ENCODE measurements at places on chromosomes 3 and 15.

- peak; percentile 80 for DNase-seq
Measured at GRCh38 chr3:104596551-104596950, 770.2 kb upstream of the ALCAM start.

- no peak for DNase-seq
Measured at GRCh38 chr3:40925231-40925630, 274.1 kb upstream of the CTNNB1 start.

DNA sequence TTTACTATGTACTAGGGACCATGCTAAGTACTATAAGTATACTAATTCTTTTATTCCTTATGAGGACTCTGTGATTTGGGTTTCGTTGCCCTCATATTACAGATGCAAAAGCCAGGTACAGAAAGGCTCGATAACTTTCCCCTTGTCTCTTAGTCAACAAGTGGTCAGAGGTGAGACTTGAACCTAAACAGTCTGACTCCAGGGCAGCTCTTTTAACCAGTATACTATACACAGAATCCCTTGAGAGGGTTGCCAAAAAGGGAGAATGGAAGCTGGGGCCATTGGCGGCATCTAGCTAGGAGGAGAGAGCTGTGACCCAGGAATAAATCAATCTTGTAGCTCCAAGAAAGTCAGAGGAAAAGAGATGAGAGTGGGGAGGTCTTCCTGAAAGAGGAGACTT, 92.4 kb downstream of the TOP2B start:
- no peak for DNase-seq

- DNase-seq, result no peak
Measured at GRCh38 chr3:188367678-188368077, 213.7 kb downstream of the LPP start.

DNA sequence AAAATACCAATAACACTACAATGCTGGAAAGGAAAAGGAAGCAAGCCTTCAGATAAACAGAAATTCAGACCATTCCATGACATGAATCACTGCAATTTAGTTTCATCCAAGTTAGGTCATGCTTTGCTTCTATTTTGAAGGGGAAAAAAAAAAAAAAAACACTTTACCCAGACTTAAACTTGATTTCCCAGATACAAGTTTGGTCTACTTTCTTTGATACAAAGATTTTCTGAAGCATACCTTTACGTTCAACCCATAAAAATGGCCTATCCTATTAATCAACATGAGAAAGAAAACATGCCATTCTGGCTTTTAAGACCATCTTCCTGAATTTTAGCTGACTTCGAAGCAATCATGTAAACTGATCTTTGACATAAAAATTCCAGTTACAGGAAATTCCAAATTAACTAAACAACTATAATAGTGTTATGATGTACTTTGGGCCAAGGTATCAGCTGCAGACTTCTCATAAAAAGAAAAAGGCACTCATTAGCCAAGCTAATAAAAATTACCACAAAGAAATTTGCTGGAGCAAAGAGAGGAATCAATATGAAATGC, 12.6 kb downstream of the OSBPL10 start:
- DNase-seq, result peak; percentile 57

GRCh38 chr15:58070801-58071418, 5.4 kb upstream of the ALDH1A2 start:
- peak; percentile 68 for DNase-seq

GRCh38 chr15:66454143-66454542, 43.4 kb downstream of the SNAPC5 start:
- DNase-seq, result no peak

DNA sequence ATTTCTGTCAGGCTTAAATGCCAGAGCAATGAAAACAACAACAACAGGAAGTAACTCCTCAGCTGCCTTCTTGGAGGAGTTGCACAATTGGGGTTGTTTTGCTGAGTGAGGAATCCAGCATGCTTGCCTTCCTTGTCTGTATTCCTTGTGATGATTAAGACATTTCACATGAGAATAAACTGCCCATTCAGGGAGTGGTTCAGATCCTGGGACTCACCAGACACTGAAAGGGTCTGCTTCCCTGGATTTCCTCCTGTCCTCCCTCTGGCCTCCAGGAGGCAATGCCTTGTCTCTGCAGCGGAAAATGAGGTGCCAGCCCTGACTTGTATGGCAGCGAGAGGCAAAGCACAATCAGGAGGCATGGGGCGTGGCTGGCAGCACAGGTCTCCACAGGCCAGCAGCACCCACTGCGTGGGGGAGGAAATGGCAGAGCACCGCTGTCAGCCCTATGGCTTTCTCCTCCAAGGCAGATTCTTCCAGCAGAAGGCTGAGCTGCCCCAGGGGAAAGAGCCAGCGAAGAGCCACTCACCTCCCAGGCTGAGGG, 41.5 kb downstream of the RBP2 start:
- no peak for DNase-seq

GRCh38 chr3:115766587-115767482, 143.5 kb downstream of the GAP43 start:
- no peak for DNase-seq

- no peak for DNase-seq
Measured at GRCh38 chr15:100330221-100330620, 11.6 kb downstream of the ADAMTS17 start.

- DNase-seq, result no peak
Measured at GRCh38 chr3:182948305-182948704, 32.0 kb downstream of the DCUN1D1 start.

DNA sequence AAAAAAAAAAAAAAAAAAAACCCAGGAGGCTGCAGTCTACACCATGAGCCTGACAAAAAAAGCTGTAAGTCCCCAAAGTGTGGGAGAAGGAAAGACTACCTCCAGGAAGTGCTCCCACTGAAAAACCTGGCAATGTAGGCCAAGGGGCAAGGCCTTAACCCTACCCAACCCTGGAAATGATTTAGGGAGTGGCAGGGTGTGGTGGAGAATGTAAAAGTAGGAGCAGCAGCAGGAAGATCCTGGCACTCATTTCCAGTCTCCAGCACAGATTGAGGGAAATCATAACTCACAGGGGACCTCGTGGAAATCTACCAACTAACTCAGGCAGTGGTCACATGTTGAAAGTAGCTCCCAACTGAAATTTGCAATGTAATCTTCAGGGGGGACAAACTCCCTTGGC, 839.5 kb downstream of the EPHA3 start:
- no peak for DNase-seq

- no peak for DNase-seq
Measured at GRCh38 chr3:18239674-18240073, 185.5 kb downstream of the SATB1 start.

DNA sequence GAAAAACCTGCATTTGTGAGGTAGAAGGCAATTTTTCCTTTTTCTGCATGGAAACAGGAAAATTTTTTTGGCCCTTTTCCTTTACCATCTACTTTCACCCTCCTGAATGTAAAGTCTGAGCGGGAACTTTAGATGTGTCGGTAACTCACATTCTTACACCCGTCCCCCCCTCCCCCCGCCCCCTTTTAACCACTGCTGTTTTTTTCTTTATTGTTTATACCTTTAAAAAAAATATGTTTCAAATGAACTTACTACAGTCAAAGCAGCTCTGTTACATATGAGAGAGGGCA, 487 bp upstream of the HES1 start:
- DNase-seq, result no peak

GRCh38 chr3:12384451-12385233, 95.8 kb downstream of the PPARG start:
- DNase-seq, result no peak

DNA sequence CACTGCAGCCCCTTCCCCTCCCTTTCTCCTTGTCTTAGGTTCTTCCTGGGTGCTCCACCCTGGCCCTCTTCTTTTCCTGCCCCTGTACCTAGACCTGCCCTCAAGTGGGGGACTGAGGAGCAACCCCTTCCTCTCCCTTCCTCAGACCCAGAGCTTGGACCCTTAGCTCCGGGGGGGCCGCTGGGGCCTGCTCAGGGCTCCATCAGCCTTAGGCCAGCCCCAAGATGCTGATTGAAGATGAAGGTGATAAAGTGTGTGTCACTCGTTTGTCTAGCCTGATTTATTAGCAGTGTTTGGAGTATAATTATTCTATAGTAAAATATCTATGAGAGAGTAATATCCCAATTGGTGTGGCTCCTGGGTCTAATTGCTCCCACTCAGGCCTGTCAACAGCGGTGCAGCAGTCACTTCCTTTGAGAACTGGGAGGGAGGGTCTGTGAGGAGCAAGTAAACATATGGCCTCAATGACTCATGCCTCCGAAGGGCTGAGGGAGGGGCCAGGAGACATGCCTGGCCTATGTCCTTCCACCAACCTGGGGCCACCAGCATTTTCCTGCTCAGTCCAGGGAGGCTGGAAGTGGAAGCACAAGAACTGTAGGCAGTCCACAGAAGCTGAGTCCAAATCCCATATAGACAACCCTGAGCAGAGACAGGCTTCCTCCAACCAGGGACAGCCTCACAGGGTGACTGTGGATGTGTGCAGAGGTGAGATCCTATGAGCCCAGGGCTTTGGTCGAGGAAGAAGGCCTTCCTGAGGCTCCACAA, 123.2 kb downstream of the DNAJB8 start:
- peak; percentile 82 for DNase-seq

- DNase-seq, result no peak
Measured at GRCh38 chr3:105800320-105800719, 68.5 kb downstream of the CBLB start.

- peak; percentile 12 for DNase-seq
Measured at GRCh38 chr3:170477395-170477794, 58.7 kb downstream of the CLDN11 start.

Measured in lung microvascular endothelial cell (primary cell).